ENCODE measurements at places on chromosomes 7 and 10. TPM values are rescaled to one million over a fixed set of nuclear protein-coding genes. Genes with fewer than 3 reads are reported as not detected.

The SPDYE1 gene
- polyA plus RNA-seq = not detected

The SKIDA1 gene
- polyA plus RNA-seq = 0.62 TPM

The MUC12 gene
- 2.8 TPM for polyA plus RNA-seq

The ZWINT gene
- polyA plus RNA-seq = 14.0 TPM

The IRF5 gene
- polyA plus RNA-seq = 0.06 TPM

The ASB4 gene
- 0.06 TPM for polyA plus RNA-seq

The DPYSL4 gene
- polyA plus RNA-seq = 9.0 TPM

The MBLAC1 gene
- 0.55 TPM for polyA plus RNA-seq

The CYTH3 gene
- 28.5 TPM for polyA plus RNA-seq

The HPS1 gene
- 56.7 TPM for polyA plus RNA-seq

The C10orf62 gene
- polyA plus RNA-seq = not detected

The CUBN gene
- polyA plus RNA-seq = 0.76 TPM

The SYCE1 gene
- not detected for polyA plus RNA-seq

The PRLHR gene
- polyA plus RNA-seq = not detected

The ACSM6 gene
- polyA plus RNA-seq = not detected

The ZNRF2 gene
- polyA plus RNA-seq = 0.56 TPM

The AP5Z1 gene
- 18.9 TPM for polyA plus RNA-seq

The ITGB1 gene
- polyA plus RNA-seq = 2,796 TPM

The ACHE gene
- polyA plus RNA-seq = 0.35 TPM

The CDHR3 gene
- 1.9 TPM for polyA plus RNA-seq

The ANTXRL gene
- polyA plus RNA-seq = not detected

The SPAG6 gene
- polyA plus RNA-seq = not detected

The SLC26A3 gene
- polyA plus RNA-seq = not detected

The FAM221A gene
- polyA plus RNA-seq = 3.5 TPM

The MSS51 gene
- polyA plus RNA-seq = 1.4 TPM

The RELN gene
- polyA plus RNA-seq = 7.6 TPM

The UCN3 gene
- not detected for polyA plus RNA-seq

The NUTM2E gene
- polyA plus RNA-seq = 0.09 TPM

The LIPF gene
- not detected for polyA plus RNA-seq

The KCNIP2 gene
- 0.61 TPM for polyA plus RNA-seq

The ANKRD30A gene
- polyA plus RNA-seq = not detected

The GPR37 gene
- polyA plus RNA-seq = 11.2 TPM

The CHAT gene
- not detected for polyA plus RNA-seq

The CCL24 gene
- polyA plus RNA-seq = not detected

The OAT gene
- polyA plus RNA-seq = 182 TPM

The C10orf105 gene
- 0.01 TPM for polyA plus RNA-seq
